ENCODE measurements at places on chromosomes 7 and 10. TPM values are rescaled to one million over a fixed set of nuclear protein-coding genes. Genes with fewer than 3 reads are reported as not detected.

- DNase-seq: no peak
Measured at GRCh38 chr7:101496017-101496416, 133.1 kb downstream of the MYL10 start.

DNA sequence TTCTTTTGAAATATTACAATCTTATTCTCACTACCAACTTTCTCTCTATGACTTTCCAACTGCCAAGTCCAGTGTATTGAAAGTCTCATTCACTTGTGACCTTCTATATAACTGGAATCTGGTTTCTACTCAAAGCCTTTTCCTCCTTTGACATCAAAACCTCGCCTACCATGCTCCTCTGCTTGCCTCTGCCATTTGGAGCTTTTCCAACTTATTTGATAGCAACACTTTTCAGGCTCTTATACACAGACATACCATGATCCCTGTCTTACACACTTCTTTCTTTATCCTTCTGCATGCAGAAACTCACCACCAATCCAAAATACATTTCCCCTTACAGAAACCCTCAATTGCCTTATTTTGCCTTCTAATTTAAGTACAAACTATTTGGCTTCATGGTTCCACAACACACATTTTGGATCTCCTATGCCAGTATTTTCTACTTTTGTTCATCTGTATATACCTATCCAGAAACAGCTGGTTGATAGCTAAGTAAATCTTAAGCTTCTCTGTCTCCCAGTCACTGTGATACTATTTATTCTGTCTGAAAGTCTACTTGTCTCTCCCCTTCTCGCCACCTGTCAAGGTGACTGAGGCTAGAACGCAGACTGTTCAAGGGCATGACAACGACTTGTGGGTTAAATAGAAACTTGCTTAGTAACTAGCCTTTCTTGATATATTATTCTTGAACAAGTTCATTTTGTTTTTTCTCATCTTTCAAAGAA lies 22.4 kb downstream of the GNG11 start:
- peak; percentile 65 for DNase-seq

DNA sequence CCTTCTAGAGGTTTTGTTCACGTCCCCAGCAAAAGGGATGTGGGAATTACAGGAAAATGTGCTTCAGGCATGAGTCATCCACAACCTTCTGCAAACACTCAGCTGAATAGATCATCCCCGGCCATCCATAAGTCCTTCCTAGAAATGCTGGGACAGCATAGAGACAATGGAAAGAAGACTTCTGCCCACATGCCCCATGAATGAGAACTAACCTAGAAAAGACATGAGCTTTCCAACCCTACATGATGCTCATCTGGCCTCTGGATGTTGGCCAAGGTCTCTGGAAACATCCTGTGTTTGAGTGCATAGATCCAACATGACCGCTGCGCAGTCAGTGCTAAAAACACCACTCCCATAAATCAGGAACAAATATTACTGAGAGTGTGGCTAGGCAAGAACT lies 277.5 kb downstream of the PLXNA4 start:
- peak; percentile 82 for DNase-seq

- DNase-seq: no peak
Measured at GRCh38 chr7:140402178-140402835, 1.6 kb upstream of the RAB19 start.

DNA sequence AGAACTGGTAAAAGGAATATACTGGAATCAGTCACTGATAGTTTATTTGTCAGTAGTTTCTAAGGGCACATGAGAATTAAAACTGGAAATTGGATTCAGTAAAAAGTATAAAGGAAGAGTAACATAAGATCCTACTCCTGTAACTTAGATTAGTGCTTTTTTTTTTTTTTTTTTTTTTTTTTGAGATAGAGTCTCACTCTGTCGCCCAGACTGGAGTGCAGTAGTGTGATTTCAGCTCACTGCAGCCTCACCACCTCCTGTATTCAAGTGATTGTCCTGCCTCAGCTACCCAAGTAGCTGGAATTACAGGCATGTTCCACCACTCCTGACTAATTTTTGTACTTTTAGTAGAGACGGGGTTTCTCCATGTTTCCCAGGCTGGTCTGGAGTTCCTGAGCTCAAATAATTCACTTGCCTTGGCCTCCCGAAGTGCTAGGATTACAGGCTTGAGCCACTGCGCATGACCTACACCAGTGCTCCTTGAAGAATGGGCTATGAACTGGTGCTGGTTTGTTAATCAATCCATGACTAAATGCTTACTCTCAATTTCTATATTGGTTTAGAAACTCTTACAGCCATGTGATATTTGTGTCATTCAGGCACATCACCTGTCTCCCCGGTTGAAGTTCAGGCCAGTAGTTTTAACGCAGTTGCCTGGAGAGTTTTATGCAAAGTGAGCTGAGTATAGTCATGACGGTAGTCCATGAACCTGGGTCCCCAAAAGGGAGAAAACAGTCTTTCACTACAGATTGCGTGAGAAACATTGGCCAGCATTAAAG lies 65.0 kb downstream of the ZEB1 start:
- DNase-seq: no peak

- DNase-seq: no peak
Measured at GRCh38 chr10:13706175-13706574, 119.4 kb downstream of the PRPF18 start.

DNA sequence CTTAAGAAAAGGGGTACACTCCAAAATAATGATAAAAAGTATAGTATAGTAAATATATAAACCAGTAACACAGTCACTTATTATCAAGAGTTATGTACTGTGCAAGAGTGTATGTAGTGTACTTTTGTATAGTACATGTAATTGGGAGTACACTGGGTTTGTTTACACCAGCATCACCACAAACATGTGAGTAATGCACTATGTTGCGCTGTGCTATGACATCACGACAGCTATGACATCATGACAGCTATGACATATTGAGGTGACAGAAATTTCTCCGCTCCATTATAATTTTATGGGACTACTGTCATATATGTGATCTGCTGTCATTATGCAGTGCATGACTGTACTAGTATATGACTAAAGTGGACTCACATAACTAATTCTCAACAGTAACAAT lies 84.6 kb downstream of the KMT2C start:
- DNase-seq: no peak

GRCh38 chr7:142231716-142232115 lies 26.1 kb downstream of the PRSS58 start:
- no peak for DNase-seq

DNA sequence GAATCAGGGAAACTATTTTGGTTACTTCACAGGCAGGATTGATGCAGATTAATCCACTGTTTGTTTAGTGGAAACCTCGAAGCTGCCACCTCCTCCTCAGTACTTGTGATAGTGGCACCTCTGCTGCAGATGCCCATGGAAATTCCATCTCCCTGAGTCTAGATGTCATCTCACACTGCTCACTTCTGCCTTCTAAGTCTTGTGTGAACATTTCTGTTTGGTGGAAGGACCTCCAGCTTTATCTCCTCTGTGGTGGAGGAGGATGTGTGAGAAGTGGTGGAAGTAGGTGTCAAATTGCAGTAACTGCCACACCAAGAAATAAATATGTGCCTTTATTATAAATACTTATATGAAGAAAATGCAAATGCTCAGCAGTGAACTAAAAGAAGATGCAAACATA lies 25.8 kb upstream of the GPR141 start:
- DNase-seq: no peak

- DNase-seq: no peak
Measured at GRCh38 chr10:132145521-132146185, 41.1 kb upstream of the DPYSL4 start.

- DNase-seq: no peak
Measured at GRCh38 chr10:60974463-60975149, 30.6 kb upstream of the RHOBTB1 start.

GRCh38 chr10:31949266-31949665 lies 20.6 kb upstream of the ARHGAP12 start:
- DNase-seq: no peak

- no peak for DNase-seq
Measured at GRCh38 chr7:98434087-98434486, 33.2 kb upstream of the BAIAP2L1 start.

- DNase-seq: no peak
Measured at GRCh38 chr7:141012696-141013344, 1.9 kb downstream of the MRPS33 start.

- no peak for DNase-seq
Measured at GRCh38 chr7:5854738-5855137, 25.9 kb upstream of the OCM start.

DNA sequence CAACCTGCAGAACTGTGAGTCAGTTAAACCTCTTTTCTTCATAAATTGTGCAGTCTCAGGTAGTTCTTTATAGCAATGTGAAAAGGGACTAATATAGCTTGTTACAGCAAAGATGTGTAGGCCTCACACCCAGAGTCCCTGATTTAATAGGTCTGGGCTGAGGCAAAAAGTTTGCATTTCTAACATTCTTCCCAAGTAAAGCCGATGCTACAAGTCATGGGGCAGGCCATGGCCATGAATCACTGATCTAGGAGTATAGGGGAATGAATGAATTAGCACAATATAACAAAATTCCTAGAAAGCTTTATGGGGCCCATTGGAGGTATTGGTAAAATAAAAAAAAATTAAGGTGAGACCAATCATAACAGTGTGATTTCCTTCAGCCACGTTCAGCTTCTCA lies 11.5 kb upstream of the AASS start:
- DNase-seq: no peak

- peak; percentile 57 for DNase-seq
Measured at GRCh38 chr7:6284055-6284400, 11.6 kb upstream of the CYTH3 start.

DNA sequence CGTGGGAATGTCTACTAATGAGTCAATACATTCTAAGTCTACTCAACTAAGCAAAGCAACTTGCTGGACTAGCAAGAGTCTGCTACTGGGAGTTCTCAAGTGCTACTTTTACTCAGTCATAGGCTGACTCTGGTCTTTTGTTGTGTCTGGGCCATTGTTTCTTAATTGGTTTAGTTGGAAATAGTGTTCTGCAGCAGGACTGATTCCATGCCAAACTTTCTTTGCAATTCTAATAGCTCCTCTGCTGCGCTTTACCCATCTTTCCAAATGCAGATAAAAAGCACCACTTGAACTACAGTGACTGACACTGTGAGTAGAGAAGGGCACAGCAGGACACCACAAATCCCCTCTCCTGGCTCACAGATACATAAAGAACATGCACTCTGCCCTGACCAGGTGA lies 125.7 kb downstream of the CD36 start:
- DNase-seq: no peak

DNA sequence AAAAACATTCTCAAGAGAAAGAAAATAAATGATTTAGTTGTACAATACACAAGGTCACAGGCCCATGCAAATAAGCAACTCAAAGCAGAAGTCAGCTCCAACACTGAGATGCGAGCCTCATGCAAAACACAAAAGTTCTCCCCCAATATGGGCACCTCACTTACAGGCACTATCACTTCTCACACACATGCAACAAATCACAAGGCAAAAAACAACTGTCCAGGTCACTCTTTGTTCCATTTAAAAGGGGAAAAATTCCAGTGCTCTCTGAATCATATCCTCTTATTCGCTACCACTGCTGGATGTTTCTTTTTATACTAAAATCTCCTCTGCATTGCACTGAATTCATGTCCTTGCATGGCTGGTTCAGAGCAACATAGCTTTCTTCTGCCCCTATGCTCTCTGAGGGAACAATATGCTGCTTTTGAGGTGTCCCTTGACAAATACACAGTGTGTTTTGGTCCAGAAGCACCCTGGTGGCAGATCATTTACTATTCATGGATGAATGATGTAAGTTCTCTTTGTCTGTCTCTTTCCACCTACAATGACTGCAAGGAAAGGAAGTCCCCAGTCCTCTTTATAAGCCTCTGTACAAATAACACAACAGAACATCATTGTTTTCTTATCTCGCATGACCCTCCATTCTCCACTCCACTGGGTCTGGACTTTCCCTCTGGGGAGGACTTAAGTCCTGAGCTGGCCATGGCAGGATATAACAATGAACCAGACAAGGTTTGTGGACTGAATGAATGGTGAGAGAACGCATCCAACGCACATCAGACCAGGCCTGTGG lies 85.4 kb upstream of the GSDME start:
- DNase-seq: peak; percentile 83

DNA sequence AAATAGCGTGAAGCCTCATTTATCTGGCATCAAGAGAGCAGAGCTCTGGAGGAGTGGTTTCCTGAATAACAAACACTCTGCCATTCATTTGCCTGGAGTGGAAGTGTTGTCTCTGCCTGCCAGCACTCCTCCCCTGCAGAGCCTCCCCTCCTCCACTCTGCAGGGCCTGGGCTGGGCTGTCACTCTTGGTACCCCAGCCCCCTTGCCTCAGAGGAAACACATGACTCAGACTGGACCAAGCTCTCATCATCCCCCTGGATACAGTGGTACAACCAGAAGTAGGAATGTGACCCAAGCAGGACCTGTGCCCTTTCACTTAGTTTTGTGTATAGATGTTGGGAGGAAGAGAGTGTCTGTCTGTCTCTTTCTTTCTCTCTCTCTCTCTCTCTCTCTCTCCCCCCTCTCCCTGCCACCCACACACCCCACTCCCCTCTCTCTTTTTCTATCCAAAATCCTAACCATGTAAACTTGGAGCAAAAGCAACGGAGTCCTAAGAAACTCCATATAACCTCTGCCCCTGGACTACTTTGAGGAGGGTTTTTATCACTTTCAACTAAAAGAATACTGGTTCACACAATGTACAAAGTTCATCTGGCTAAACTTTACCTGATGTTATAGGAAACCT lies 43.9 kb downstream of the DOCK4 start:
- peak; percentile 95 for DNase-seq

DNA sequence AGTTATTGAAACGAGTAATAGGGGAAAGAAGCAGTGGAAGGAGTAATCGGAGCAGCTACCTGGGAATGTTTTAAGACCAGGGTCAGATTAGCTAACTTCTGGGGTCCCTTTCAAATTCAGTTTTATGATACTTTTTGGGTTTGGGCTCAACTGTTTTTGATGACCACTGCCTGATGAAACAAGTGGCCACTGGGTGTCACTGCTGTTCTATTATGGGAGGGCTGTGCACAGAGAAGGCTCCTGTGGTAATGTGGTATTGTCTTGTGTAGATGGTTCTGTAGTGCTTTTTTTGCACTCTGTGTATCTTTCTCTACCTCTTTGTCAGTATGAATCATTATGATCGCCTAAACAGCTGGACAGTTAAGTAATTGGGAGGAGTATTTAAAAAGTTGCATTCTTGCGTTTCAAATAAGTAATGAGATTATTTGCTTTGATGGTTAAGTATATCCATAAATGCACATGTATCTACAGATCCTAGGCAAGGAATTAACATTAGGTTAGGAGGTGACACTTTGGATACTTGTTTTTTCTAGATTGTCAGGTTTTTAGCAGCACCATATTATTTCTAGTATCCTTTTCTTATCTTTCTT lies 128.4 kb downstream of the ABCA13 start:
- peak; percentile 68 for DNase-seq

GRCh38 chr7:15407910-15408309 lies 153.9 kb downstream of the AGMO start:
- peak; percentile 37 for DNase-seq

- peak; percentile 81 for DNase-seq
Measured at GRCh38 chr10:131885391-131886165, 15.2 kb upstream of the PPP2R2D start.

Gene VSTM4
- total RNA-seq: 1.0 TPM

Gene KEL
- not detected for total RNA-seq

Gene POLR3A
- total RNA-seq: 12.1 TPM

Gene NUDT13
- total RNA-seq: 2.1 TPM

Gene SFRP4
- total RNA-seq: not detected

Gene DUSP5
- total RNA-seq: 31.3 TPM

Gene GPR158
- total RNA-seq: not detected

Gene SEC23IP
- 43.3 TPM for total RNA-seq
